Pulmonary artery endothelial cell (primary cell): ENCODE measurements at places on chromosomes 13 and 19. TPM values are rescaled to one million over a fixed set of nuclear protein-coding genes. Genes with fewer than 3 reads are reported as not detected.

DNA sequence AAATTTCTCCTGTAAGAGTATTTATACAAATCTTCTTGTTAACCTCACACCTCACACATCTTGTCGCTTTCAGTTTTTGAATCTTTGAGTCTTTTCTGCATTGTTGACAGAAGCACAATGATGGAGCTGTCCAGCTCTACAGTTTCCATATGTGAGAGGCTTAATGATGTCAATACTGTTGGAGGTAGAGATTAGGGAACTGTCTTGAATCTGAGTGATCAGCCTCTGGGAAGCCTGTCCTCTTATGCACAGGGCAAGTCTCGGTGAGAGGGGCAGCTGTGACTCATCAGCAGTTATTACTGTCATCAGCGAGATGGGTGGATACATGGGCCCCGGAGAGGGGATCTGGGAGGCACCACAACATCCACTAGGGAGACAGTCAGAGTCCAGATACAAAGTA lies 4.6 kb upstream of the ITGBL1 start:
- no peak for DNase-seq

Gene PLPP2
- 2.1 and 9.0 TPM in 2 replicates for total RNA-seq

Gene TSHZ3
- 1.5 and 3.0 TPM in 2 replicates for total RNA-seq

DNA sequence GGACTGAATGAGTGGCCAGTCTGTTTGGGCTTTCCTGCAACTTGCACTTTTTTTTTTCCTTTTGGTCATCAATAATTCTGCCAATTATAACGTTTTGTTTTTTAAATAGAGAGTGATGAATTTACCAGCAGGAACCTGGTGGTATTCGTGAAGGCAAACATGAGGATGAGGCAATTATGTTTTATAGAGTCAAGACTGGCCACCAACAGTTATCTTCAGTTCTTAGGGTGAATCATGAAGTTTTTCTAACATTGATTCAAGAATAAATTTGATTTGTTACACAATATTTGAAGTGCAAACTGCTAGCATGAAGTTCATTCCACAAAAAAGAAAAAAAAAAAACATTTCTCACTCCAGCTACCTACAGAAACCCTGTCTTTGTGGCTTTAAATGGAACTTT lies 244.5 kb downstream of the SPRY2 start:
- no peak for DNase-seq

Gene FOXO1
- 23.5 and 25.2 TPM in 2 replicates for total RNA-seq

Gene LYPD3
- total RNA-seq: not detected in 2 replicates

Gene ATP4A
- total RNA-seq: not detected in 2 replicates

Gene CGB1
- total RNA-seq: not detected in 2 replicates

GRCh38 chr19:45346449-45346848 lies 5.9 kb downstream of the KLC3 start:
- DNase-seq: no peak

DNA sequence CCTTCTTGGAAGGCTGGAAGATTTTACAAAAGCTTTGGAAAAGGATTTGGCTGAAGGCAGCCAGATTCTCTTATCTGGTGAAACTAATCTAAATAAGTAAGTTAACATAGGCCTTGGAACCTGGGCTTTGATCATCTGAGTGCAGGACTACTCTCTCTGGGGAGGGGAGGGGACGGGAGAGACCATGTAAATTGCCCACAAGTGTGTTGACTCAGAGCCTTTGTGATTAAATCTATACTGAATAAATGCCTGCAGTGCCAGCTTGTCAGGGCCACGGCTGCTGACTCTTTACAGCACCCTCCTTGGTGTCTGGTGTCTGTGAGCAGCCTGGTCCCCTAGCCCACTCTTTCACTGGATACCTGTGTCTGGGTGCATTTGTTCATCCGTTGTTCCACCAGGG lies 251.4 kb downstream of the ITGBL1 start:
- DNase-seq: no peak

DNA sequence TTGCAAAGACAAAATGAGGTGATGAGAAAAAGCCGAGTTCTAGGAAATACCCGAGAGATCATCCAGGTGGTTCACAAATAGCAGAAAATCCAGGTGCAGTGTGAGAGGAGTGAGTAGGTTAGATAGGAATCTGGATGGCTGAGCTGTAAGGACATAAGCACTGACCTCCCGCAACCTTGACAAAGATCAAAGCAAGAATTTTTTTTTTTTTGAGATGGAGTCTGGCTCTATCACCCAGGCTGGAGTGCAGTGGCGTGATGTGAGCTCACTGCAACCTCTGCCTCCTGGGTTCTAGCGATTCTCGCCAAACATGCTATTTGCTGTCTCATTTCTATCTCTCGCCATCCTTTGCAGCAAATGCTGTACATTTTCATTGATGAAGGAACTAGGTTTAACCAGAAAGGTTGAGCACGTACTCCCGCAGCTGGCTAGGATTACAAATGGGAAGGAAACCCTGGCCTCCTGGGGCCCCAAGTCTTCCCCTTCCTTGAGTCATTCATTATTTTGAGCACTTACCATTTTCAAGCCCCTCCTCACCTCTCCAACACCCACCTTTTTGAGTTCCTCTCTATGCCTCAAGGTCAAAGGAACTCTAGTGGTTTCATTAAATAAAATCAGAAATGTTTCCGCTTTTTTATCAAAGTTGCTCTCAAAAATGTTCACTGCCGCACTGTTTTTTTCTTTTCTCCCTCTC lies 38.8 kb downstream of the NLRP12 start:
- no peak for DNase-seq

DNA sequence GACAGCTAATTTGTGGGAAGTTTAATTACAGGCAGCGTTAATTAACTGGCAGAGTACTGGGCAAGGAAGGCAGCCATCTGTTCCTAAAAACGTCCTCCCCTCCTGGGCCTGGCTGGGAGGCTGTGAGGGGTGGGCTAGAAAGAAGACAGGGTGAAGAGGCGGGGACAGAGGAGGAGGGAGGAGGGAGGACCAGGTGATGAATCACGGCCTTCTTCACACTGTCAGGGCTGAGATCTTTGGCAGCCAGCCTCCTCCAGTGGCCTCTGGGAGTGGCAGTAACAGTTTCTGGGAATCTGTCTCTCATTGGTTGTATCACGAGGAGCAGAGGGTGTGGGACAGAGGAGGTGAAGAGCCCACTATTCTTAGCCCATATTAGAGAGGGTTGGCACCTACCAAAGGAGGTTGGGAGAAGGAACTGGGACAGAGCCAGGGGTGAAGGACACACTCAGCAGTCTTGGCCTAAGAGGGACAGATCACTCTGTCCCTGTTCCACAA lies 9.6 kb upstream of the ZNRF4 start:
- no peak for DNase-seq

GRCh38 chr13:40388617-40389016 lies 277.8 kb downstream of the FOXO1 start:
- no peak for DNase-seq

Gene FGF21
- total RNA-seq: not detected in 2 replicates

GRCh38 chr13:46604226-46604990 lies 51.4 kb downstream of the LRCH1 start:
- DNase-seq: no peak
